RPMI8226 (cell line): ENCODE measurements at places on chromosomes 12 and 14.
A peak's percentile ranks its signal among the peaks of the same experiment; 100 is the strongest.

DNA sequence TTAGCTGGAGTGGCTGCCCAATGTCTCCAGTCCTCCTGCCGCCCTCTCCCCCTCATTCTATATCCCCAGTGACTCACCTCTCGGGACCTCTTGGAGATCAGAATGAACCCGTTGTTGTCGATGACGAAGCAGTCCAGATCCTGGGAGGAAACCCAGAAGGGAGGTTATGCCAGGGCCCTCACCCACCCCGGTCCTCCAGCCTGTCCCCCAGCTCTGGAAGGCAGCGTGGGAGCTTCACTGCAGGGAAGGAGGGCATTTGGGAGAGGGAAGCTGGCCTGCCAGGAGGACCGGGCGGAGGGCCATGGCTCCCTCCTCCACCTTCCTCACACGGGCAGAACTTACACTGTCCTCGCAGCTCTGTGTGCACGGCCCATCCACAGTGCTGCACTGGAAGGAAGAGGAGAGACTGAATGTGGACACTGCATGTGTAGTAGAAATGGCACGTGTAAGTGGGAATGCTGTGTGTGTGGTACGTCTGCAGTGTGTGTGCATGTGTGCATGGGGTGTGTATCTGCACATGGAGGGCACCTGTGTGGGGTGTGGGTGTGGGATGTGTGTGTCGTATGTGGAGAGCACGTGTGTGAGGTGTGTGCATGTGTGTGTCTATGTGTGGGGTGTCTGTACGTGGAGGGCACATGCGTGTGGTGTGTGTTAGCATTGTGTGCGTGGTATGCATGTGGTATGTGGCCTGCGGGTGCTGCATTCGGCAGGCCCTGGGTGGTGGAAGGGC, 10.0 kb upstream of the LRTM2 start:
- DNase-seq = no peak

DNA sequence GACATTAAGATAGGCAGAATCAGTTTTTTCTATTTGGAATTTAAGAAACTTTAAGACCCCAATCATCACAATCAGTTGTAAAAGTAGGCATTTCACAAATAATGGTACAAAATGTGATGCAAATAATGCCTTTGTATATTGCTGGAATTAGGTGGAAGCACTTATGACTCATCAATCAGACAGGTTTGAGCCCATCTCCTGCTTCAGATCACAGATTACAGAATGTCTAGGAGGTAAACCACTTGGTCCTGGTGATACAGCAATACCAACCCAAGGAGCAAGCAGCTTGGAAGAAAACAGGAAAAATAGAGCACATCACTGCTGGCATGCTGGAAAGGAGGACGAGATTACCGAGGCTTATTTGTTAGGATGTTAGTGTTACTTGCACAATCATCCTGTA, 57.6 kb downstream of the C12orf56 start:
- DNase-seq = no peak

GRCh38 chr14:99420711-99421110, 59.9 kb downstream of the SETD3 start:
- DNase-seq = no peak

- DNase-seq = no peak
Measured at GRCh38 chr12:67091678-67092077, 177.5 kb upstream of the CAND1 start.

- peak; percentile 67 for DNase-seq
Measured at GRCh38 chr12:62793256-62794217, 141.4 kb downstream of the PPM1H start.

GRCh38 chr12:89664441-89664840, 44.2 kb downstream of the ATP2B1 start:
- no peak for DNase-seq

- no peak for DNase-seq
Measured at GRCh38 chr14:64639340-64639821, 64.8 kb upstream of the PLEKHG3 start.

GRCh38 chr14:54117396-54117795, 160.8 kb upstream of the BMP4 start:
- DNase-seq = no peak

DNA sequence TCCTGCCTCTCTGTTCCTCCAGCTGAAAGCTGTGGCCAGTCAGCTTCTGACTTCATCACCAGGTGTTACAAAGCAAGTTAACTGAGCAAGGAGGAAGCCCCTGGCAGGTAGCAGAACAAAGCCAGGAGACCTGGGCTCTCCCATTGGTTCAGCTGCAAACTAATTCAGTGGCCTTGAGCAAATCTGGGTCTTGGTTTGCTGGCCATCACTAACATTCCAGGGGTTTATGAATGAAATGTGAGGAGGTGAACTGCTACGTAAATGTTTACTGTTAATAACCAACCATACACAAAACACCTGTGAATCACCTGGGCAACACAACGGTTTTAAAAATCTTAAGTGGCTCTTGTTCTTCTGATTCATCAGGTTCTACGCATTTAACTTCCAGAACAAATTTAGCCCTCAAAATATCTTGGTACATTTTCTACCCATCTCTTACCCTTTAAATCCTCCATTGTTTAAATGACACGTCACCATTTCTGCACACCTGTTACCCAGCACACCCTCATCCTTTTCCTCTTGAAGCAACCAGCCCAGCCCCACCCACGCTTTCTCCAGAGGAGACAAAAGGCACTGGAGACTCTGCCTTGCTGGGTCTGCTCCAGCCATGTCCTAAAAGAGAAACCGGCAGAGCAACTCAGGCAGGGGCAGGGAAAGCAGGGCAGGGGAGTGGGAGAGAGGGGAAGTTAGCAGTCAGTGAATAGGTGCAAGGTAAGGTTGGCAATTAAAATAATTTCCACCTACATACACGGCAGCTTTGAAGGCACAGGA, 49.3 kb upstream of the TSPAN11 start:
- peak; percentile 18 for DNase-seq

DNA sequence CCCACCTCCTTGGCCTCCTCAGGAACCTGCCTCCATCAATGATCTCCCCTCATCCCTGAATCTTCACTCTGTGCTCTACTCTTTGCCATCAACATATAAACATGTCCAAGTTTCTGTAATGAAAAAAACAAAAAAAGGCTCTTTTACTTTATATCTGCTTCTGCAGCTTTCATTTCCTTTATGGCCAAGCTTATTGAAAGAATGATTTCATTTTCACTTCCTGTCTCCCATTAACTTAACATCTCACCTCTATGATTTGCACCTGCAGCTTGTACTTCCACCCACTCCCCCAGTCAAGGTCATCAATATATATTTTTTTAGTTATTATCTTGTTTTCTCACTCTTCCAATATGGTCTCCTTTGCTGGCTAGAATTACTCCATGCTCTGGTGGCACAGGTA, 15.6 kb upstream of the RNU6-7 start:
- no peak for DNase-seq

DNA sequence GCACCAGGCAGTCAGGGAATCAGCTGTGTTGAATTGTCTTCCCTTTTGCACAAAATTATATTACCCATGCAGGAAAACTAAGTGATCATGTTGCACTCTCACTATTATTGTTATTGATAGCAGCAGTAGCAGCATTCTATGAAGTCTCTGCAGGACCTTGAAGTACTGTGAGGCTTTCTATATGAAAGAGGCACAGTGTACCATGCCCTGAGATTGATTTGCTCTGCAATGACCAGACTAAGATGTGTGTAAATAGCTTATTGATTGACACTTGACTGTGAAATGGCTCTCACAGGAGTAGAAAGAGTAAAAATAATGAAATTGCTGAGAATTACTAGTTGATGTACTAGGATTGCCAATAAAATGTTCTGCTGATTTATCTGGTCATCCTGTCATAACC, 99.9 kb downstream of the KICS2 start:
- no peak for DNase-seq

- no peak for DNase-seq
Measured at GRCh38 chr14:34122081-34122480, 171.2 kb upstream of the EGLN3 start.

DNA sequence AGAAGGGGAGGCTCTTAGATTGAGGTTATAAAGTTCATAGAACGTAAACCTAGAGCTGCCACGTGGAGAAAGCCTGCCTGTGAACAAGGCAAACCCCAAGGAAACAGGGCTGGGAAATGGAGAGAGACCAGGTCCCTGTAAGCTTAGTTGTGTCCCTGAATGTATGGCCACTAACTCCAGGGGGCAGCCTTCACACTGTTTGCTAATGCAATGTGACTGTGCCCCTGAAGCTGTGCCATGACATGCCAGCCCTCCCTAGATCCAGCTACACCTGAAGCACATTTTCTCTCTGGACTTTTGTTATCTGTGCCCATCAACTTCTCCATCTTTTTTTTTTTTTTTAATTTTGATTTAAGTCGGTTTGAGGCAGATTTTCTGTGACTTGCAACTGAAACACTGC, 60.6 kb upstream of the TMCC3 start:
- DNase-seq = peak; percentile 27
